ENCODE measurements at places on chromosomes 7 and 10.

DNA sequence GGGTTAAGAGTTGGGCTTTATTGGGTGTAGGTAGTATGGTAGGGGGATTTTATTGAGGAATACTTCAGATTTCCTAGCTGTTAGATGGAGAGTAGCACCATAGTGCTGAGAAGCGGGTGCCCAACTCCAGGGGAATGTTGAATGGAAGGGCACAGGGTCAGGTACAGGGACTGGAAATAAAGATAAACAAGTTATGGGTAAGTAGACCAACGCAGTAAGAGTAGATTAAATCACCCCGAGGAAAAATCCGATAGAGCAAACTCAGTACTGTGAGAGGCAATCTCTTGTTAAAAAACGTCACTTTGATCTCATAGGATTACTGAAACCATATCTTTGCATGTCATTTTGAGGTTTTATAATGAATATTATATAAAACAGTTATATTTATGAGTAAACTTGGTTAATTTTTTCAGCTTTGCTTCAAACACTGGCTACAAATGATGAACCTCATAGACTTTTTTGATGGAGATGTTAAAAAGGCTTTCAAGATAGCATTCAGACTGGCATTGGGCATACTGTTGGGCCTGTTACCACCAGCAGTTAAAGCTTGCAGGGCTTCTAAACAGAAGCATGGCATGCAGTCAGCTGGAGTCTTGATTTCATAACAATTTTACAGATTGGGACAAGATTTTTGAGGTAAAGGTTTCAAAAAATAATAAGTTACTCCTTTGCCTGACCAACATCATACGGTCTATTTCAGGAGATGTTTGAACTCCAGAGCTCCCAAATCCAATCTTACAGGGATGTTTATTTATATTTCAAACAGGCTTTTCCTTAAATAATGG is 7.1 kb downstream of the AHR start:
- no peak for DNase-seq

DNA sequence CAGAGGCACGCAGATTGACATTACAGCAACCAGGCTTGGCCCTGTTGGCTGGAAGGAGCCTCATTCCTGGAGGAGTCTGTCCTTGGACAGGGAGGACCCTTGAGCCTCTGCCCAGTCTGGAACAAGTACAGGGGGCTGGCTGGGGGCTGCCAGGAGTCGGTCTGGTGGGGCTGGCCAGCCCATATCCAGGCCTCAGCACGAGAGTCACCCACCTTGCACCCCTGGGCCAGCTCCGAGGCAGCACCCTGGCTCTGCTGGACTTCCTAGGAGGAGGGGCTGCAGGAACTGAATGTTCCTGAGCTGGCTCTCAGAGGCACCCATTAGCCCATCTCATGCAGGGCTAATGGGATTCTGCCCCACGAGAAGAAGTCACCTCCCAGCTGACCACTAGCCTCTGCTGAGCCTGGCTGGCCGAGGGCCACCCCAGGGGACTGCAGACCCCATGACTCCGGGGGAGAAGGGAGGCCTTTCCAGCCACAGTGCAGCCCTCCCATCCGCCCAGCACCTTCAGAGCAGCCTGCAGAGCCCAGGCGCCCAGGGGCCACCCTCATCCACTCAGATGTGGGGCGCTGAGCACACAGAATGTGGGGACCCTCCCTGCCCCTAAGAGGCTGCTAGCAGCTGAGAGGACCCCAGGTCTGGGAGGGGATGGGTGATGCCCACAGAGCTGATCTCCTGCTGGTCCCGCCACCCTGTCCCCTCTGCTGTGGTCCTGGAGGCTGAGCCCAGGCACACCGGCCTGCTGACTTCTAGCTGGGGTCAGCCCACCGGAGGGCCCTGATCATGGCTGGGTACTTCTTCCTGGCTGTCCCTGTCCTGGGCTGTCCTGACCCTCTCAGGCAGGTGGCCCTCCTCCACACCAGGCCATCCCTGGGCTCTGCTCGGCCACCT is 14.8 kb upstream of the INPP5A start:
- no peak for DNase-seq

GRCh38 chr10:65377687-65378086 is 1548.1 kb upstream of the LRRTM3 start:
- no peak for DNase-seq

GRCh38 chr10:24650669-24651391 is 72.9 kb downstream of the ARHGAP21 start:
- no peak for DNase-seq

- no peak for DNase-seq
These were observed 31.2 kb downstream of the ARMH3 start for GRCh38 chr10:102024799-102025198.

DNA sequence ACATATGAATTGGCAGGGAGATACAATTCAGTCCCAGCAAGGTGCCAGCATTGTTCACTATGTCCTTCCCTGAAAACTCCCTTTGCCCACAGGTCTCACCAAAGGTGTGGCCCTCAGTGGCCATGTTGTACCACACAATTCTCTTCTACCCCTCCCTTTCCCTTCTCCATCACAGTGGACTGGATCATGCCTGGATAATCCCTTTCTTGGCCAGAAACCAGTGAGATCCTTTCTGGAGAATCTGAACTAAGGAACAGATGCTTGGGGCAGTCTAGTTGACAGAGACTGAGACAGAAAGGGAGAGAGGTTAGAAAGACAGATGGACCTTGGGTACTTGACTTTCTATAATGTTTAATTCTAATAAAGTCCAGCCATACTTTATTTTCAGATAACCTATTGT is 9.5 kb downstream of the NMT2 start:
- no peak for DNase-seq

- DNase-seq: no peak
These were observed 519.6 kb downstream of the PTPRN2 start for GRCh38 chr7:158067931-158068482.

- DNase-seq: peak; percentile 94
These were observed 123.7 kb upstream of the ASAH2 start for GRCh38 chr10:50375051-50375452.

- DNase-seq: no peak
These were observed 27.4 kb upstream of the DIP2C start for GRCh38 chr10:716821-717220.

DNA sequence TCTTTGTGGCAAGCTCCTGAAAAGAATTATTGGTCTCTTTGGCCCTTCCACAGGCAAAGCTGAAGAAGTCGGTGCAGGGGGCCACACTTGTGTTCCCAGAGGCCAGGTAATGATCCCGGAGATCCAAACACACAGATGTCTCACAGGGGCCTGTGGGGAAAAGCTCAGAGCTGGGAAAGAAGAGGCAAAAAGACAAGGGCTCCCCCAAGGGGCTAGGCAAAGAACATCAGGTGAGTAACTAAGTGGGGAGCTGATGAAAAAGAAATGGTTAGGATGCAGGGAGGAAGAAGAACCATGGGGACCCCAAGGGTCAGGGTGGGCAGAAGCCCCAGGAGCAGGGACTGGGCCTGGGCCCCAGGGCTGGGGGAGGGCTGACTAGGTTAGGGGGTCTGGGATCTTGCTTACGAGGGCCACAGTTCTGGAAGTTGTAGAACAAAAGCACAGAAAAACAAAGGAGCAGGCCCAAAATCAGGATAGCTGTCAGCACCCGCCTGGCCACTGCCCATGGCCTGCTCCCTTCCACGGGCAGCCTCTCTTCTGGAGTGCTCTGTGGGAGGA is 1.1 kb downstream of the KEL start:
- DNase-seq: no peak

DNA sequence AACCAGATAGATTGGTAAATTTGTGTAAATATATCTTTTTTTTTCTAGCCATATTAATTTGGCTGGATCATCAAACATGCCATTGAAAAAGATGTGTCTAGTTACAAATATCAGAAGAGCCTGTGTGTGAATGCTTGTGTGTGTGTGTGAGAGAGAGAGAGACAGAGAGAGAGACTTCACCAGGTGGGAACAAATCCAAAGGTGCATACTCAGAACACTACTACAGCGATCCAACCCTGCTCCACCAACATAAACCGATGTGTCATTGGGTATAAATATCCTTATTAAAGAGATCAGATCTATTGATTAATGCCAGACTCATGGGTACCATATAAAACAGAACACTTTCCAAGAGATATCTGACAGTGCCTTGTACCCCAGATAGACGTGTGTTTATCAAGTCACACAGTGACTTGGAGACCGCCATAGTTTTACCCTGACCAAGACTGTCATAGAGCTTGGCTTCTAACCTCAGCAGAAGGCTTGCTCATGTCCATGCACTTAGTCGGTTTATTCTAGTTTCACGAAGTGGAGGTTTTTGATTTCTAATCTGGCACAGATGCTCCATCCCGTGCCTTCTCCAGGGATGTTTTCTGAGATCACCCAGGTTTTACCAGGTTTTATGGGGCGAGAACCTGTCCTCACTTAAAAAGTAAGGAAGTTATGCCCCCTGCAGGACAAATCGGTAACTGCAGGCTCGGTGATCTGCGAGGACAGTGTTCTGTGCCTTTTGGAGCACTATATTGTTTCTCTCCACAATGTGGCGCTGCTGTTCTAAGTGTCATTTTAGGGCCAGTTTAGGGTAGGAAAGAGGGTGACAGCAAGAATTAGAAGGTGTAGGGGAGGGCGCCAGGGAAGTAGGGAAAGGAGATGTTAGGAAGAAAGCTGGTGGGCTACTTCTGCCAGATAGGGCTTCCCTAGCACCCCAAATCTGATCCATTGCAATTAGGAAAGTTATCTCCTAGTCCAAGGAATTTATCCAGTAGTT is 29.3 kb upstream of the WNT8B start:
- DNase-seq: peak; percentile 88

DNA sequence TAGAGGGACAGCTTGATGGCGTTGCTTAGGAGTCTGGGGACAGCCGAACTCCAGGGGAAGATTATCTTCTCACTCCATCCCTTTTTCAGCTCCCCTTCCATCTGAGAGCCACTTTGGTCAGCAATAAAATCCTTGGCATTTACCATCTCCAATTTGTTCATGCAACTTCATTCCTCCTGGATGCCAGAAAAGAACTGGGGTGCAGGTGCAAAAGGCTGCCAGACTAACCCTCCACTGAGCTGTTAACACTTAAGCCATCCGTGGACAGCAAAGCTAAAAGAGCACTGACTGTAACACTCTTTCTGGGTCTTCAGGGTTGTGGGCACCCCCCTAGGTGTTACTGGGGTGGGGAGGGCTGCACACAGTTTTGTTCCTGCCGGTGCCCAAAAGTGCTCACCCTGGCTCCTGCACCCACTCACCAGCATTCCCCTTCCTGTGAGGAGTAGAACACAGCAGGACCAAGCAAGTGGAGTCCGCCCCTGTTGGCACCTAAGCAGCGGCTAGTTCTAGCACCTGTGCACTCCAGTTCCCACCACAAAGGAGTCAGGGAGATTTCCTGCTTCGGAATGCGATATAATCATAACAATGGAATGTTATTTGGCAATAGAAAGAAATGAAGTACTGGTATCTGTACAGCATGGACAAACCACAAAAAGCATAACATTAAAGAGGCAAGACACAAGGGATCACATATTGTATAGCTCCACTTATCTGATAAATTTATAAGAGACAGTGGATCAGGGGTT is 95.1 kb downstream of the NPY start:
- DNase-seq: peak; percentile 77

DNA sequence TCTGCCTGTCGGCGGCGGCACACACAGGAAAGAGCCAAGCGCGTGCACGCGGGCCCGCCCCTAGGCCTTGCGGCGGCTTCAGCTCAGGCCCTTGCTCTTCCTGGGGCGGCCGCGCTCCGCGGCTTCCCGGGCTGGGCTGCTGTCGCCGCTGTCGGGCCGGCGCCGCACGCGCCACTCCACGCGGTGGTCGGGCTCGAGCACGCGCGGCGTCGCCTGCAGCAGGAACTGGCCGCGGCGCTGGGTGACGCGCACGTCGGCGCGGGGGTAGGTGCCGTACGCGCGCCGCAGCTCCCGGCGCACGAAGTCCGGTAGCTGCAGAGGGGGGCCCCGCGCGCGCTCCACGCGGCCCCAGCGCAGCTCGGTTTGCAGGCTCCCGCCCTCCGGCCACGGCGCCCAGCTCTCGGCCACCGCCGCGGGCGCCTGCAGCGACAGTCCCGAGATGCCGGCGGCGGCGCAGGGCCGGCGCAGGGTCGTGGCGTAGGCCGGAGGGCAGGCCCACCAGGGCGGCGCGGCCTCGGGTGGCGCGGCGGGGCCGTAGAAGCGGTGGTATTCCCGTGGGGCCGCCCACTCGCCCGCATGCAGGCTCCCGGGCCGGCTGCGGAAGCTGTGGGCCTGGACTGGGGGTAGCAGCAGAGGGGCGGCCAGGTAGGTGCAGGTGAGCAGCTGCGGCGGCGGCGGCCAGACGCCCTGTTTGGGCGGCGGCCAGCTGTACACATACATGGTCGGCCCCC is 804 bp downstream of the C10orf95 start:
- DNase-seq: no peak

DNA sequence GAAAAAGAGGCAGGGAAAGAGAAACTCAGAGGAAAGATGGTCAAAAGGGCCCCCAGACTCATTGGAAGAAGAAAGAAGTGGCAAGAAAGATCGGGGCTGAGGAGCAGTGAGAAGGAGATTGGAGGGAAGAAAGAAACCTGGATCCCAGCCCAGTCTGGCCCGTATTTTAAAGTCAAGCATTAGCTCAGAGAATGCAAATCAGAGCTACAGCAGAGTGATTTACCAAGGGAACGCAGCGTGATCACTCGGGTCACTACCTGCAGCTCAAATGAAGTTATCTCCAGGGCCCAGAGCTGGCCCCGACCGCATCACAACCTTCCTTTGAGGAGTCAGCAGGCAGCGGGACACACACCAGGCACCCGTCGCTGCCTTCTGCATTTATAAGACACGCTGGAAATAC is 72.8 kb downstream of the CARD11 start:
- no peak for DNase-seq

- peak; percentile 13 for DNase-seq
These were observed 59.7 kb upstream of the CDK14 start for GRCh38 chr7:90536449-90536848.

GRCh38 chr10:29448125-29448524 is 159.3 kb downstream of the LYZL1 start:
- no peak for DNase-seq

DNA sequence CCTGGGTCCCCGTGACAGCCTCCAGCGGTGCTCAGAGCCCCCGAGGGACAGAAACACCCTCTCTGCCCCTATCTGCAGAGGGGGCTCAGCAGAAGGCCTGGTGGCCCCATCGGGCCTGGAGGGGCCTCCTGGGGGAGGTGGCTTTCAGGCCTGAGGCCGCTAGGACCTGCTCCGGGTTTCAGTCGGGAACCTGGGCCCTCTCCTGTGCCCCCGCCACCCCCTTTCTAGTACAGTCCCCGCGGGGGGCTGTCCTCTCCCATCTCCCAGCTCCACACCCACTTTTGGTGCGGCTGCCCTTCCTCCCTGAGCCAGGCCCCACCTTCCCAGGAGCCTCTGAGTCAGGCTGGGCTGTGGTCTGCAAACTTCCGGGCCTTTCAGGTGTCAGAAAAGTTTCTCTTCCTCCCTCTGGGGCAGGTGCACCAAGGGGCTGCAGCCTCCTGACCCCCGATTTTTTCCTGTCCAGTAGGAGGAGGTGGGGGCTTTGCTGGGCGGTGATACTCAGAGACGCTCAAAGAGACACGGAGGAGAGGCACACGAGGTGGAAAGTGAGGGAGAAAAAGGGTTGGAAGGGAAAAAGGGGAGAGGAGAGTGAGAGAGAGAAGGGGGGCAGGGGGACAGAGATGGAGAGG is 692 bp downstream of the CARD11 start:
- no peak for DNase-seq

DNA sequence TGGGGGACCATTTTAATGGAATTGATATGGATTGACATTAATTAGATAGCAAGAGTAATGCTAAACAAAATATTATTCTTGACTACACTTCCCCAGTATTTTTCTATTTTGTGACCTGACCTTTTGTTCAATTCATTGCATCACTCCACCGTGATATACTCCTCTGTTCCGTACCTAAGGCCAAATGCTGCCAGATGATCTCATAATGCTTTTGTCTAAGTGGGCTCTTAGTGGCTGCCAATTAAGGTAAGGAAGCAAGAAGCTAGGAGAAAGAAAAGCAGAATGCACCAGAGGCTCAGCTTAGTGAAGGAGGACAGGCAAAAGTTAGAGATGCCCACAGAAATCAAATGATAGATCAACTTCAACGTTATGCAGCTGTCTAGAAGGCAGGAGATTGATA is 36.4 kb downstream of the FEZF1 start:
- no peak for DNase-seq
